ENCODE measurements at places on chromosomes 5 and 9. TPM values are rescaled to one million over a fixed set of nuclear protein-coding genes. Genes with fewer than 3 reads are reported as not detected.

DNA sequence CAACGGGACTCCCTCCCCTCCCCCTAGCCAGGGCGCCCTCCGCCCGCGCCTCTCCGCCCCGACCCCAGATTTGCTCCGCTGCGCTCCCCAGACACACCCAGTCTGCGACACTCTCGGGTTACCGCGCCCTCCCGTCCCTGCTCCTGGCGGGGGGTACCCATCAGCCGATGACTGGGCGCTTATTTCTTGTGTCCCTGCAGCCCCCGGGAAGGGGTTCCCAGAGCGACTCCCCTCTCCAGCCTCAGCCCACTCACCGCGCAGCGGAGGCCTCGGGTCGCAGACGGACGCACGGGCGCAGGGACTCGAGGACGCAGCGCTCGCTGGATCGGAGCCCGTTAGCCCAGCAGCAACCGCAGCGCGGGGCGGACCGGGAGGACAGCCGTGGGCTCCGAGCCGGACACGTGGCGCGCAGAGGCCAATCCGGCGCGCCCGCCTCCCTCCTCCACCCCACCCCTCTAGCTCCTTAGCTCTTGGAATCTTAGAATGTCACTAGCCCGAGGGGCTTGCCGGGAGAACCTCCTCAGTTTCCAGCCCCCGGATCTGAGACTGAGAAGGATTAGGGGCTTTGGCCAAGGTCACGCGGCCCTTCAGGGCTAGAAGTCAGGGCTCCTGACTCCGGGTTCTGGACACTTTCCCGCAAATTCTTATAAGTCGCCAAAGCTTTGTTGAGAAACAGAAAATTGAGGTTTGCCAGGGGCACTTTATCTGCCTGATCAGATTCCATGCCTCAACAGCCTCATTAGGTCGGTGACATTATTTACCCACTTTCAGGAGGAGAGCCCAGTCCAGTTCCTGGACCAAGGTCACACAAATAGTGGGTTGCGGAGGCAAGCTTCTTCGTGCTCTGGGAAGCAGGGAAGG, at the start of gene ANXA6:
ANXA6 (minus strand) TSS at position 354 of the 861 bp plus-strand sequence. CDS start 9,878 bp downstream, outside the sequence.
- DNase-seq, result peak; percentile 84
- H3K4me3 ChIP-seq, result peak within 1 kb of the TSS; percentile 92
- no peaks in the 10 kb centered on the region for H3K4me1 ChIP-seq
- H3K36me3 ChIP-seq, result no peaks in the 10 kb centered on the region
- no peaks in the 10 kb centered on the region for H3K27me3 ChIP-seq

DNA sequence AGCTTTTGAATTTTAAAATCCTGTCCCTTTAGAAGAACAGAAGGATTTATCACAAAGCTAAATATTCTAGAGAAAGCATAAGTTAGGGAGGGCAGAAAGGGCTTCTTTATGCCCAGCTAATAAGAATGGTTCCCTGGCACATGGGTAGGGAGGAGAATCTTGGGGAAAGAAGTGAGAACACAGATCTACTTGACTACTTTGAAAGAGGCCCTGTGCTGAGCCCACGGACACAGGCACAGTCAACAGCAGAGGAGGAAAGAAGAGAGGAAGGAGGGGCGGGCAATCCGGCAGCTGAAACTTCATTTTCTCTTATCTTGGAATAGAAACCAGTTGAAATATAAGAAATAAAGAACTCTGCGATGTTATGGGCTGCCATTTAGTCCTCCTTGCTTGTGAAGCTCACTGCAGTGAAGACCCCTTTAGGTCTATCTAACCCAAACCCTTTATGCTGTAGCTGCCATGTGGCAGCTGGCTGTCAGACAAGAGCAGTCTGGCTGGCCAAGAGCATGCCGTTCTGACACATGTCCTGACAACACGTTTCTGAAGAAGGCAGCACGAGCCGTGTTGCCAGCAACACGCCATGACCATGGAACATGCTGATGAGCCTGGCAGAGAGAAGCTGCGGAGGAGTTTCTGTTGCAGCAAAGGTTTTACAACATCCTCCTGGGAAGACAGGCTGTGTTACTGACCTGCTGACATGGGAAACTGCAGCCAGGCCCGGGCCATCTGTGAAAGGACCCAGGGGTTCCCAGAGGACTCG, 34.2 kb downstream of the ABLIM3 start:
- H3K4me3 ChIP-seq, result no peak overlapping the region
- no peaks in the 10 kb centered on the region for H3K27me3 ChIP-seq
- peak overlapping the region; percentile 62 for H3K27ac ChIP-seq
- H3K4me1 ChIP-seq, result no peaks in the 10 kb centered on the region
- no peaks in the 10 kb centered on the region for H3K36me3 ChIP-seq
- DNase-seq, result no peak

Gene GCNT4
- total RNA-seq, result 2.3 TPM

Gene IFNB1
- total RNA-seq, result not detected

GRCh38 chr5:102481054-102481715, 17.6 kb downstream of the SLCO6A1 start:
- H3K36me3 ChIP-seq, result no peaks in the 10 kb centered on the region
- no peak overlapping the region for H3K27ac ChIP-seq
- no peaks in the 10 kb centered on the region for H3K27me3 ChIP-seq
- no peak for DNase-seq
- no peaks in the 10 kb centered on the region for H3K4me1 ChIP-seq
- H3K4me3 ChIP-seq, result no peak overlapping the region

Gene IGFBPL1
- total RNA-seq, result not detected

Gene CCL28
- 4.0 TPM for total RNA-seq

DNA sequence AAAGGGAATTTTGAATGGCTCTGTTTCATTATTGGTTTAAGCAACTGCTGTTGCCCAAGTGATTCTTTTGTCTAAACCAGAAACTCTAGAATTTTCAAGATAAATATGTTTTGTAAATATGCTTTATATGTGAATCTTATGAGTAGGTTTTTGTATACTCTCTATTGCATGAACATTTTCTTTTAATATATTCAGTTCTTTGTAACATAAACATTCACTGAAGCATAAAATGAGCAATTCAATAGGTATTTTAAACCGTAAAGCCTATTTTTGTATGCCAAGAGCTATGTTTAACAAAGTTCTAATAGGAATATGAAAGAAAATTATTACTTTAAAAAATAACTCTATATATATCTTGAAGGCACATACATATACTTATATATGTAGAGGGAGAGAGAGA, 293.1 kb downstream of the PSAT1 start:
- H3K4me1 ChIP-seq, result no peaks in the 10 kb centered on the region
- no peak overlapping the region for H3K27ac ChIP-seq
- no peak overlapping the region for H3K4me3 ChIP-seq
- DNase-seq, result no peak
- H3K36me3 ChIP-seq, result no peaks in the 10 kb centered on the region
